ENCODE measurements at places on chromosomes 1 and 21.

DNA sequence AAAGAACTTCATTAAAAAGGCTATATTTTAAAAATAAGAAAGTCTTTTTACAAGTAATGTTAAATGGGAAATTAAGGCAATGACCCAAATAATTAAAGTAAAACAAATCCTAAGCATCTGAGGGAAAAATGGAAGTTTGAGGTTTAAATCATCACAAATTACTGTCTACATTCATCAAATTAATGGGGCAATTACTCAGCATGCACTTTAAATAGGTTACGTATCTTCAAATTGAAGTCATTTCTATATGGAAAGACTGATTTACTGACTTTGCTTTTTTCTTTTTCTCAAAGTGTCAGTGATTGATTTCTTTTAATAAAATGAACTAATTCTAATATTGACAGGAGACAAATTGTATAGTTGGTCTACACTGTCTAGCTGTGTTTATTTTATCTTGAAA is 1452.3 kb downstream of the NCAM2 start:
- DNase-seq, result no peak

DNA sequence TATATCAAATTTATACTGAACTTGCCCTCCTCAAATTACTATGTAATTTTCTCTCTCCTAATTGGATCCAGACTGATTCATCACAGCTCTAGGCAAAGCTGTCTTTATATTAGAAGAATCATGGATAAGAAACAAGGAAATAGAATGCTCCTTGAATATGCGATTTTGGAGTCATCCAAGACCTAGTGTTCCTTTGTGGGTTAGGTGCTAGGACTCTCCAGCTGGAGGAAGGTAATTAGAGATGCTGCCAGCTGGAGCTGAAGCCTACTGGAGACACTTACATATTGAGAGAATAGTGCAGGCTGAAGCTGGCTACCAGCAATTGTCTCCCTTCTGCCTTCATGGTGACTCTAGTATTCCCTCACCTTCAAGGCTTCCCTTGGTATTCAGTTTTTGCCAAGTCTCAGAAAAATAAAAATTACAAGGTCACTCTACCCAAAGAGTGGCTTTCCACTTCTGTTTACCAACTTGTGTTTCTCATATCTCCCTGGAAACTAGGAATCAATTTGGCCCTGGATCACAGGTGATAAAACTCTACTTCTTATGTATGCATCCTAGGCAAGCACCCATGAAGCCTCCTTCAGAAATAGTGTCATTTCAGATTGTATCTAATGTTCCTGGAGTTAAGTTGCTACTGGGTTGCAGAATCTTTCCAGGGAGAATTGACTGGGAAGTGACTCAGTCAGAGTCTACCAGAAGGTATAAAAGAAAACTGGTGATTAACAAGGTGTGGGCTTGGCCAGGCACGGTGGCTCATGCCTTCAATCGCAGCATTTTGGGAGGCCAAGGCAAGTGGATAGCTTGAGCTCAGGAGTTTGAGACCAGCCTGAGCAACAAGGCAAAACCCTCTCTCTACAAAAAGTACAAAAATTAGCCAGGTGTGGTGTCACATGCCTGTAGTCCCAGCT is 24.4 kb upstream of the DOCK7 start:
- no peak for DNase-seq

- DNase-seq, result no peak
Observed at GRCh38 chr1:190578526-190578925, 100.9 kb upstream of the BRINP3 start.

DNA sequence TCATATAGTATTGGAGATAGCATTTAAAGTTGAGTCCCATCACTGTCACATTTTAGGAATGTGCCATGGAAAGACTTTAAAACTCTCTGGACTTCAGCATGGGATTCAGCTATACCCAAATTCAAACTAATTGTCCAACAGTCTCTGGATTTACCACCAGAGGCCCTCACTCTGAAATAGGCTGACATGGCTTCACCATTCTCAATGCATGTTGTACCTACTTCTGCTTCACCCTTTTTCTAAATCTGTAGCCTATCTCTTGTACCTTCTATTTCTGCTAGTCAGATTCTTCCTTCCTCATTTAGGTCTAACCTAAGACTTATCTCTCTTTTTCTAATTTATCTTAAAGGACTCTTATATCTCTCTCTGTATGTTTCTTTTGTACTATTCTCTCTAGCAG is 512.7 kb upstream of the ZRANB2 start:
- DNase-seq, result no peak

- DNase-seq, result no peak
Observed at GRCh38 chr1:41917076-41917475, 1.6 kb downstream of the HIVEP3 start.

GRCh38 chr1:52203935-52204625 is 62.2 kb downstream of the ZFYVE9 start:
- no peak for DNase-seq

GRCh38 chr1:57067863-57068262 is 102.0 kb upstream of the C8B start:
- DNase-seq, result no peak

DNA sequence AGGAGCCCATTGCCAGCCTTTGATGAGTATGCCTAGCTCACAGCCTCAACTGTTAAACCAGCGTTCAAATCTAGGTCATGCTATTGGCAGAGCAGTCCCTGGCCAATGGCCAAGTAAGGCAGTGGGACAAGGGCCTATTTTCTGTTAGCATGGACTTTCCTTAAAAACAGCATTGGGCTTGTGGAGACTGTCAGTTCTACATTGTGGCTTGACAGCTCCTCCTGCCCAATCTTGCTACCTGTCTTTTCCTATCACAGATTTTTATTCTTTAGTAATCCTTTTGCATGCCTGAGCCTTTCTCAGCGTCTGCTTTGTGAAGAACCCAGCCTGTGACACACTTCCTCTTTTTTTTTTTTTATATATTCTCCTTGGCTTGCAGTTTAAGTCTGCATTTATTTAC is 56.4 kb downstream of the DIP2A start:
- DNase-seq, result no peak
